ENCODE measurements at places on chromosomes 2 and 18.

- no peak for DNase-seq
Observed at GRCh38 chr2:47336259-47337238, 66.4 kb upstream of the MSH2 start.

DNA sequence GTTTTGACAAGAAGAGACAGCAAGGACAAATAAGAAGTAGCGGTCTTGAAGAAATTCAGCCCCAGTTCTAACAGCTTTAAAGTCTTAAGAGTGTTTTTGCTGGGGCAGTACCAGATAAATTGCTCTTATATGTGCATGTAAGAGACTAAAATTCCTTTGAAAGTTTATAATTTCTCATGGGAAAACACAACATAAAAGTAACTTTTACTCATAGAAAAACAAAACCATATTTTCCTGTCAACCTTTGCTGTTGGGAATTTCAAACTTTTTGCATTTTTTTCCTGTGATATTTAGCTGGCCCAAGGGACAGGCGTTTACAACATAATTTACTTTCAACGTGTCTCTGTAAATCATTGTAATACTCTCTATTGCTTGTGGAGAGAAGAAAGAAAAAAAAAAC lies 767.8 kb upstream of the ZEB2 start:
- DNase-seq = no peak

GRCh38 chr2:229909090-229909489 lies 12.7 kb downstream of the TRIP12 start:
- DNase-seq = no peak

GRCh38 chr2:69744456-69744855 lies 2.5 kb downstream of the ANXA4 start:
- no peak for DNase-seq

- DNase-seq = no peak
Observed at GRCh38 chr2:32958821-32959220, 12.1 kb downstream of the LTBP1 start.

DNA sequence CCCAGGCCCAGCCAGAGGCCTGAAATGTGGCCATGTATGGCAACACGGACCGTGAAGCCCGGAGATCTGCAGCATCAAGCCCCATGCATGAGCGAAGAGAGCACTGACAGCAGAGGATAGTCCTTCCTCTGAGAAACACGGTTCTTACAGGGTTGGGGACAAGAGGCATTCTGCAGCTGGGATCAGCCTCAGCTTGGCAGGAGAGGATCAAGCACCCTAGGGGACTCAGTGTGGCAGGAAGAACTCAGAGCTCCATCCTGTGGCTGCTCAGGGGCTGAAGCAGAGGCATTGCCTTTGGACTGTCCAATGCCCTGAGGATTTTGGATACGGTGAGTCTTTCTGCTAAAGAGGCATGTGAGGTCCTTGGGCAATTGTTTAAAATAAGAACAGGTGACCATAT lies 368.7 kb downstream of the ZNF516 start:
- DNase-seq = no peak

DNA sequence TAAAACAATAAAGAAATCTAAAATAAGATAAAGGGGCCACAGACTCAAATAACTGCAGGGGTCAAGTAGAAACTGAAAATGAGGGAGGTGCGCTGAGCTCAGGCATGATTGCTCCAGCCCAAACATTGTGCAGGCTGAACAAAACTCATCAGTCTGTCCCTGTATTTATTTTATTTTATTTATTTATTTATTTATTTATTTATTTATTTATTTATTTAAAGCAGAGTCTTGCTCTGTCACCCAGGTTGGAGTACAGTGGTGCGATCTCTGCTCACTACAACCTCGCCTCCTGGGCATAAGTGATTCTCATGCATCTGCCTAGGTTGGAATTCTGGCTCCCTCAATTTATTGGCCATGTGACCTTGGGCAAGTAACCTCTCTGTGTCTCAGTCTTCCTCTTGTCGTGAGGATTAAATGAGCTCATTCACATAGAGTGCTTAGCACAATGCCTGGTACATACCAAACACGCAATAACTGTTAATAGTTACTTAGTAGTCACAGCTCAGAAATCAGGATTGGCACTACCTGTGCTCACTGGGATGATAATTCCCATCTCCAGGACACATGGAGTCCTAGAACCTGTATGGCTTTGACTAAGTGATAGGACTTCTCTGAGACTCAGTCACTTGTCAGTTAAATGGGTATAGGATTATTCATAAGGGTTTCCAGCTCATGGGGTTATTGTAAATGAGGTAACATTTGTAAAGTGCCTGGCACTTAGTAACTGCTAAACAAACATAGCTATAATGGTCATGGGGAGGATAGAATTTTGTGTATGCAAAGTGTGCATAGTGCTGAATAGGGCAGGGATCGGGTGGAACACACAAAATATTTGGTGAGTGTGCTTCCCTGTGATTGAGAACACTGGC lies 6.0 kb downstream of the SPEG start:
- DNase-seq = no peak

DNA sequence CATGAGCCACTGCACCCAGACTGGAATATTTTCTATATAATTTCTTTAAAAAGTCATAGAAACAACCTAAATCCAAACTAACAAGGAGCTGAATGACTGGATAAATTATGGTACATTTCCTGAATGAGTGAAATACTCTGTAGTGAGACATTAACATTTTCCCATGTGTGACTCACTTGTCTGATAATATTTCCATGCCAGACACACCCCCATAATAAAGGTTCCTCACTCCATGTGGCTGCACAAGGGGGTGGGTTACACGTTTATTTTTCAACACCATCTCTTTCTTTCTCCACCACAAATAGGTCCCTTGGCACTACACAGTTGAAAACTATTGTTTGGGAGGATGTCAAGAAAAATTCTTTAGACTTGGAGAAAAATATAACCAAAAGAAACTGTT lies 266.3 kb upstream of the LYPD1 start:
- no peak for DNase-seq

GRCh38 chr18:52334896-52335295 lies 5.1 kb upstream of the DCC start:
- no peak for DNase-seq

- no peak for DNase-seq
Observed at GRCh38 chr2:187419808-187420207, 28.2 kb downstream of the CALCRL start.

DNA sequence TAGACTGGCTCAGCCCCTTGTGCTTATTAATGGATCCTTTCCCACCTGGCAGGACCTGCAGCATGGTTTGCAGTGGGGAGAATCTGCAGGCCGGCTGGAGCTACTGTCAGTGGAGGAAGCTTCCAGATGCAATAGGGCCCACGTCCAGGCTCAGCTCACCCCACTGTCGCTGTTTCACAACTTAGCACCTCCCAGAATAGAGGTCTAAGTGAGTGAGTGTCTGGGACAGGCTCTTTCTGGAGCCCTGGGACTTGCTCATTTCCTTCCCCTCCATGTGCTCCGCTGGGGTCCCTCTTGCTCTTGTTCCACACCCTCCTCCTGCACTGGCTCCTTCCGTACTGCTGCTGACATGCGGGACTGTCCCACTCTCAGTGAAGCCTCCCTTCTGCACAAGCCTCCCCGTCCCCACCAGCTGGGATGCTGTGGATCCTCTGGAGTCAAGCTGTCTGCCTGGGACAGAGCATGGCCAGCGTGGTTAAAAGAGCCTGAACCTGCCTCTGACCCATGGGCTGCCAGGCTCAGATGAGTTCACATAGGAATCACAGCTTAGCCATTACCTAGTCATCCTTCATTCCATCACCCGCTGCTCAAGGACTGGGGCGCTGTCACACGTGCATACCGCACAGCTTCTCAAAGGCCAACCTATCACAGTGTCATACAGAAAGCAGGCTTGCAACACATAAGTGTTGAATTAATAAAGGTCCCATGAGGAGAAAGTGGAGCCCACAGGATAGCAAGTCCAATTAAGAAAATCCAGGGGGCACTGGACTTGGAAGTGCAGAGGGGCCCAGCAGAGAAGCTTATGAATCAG lies 135.9 kb downstream of the ACKR3 start:
- DNase-seq = no peak

DNA sequence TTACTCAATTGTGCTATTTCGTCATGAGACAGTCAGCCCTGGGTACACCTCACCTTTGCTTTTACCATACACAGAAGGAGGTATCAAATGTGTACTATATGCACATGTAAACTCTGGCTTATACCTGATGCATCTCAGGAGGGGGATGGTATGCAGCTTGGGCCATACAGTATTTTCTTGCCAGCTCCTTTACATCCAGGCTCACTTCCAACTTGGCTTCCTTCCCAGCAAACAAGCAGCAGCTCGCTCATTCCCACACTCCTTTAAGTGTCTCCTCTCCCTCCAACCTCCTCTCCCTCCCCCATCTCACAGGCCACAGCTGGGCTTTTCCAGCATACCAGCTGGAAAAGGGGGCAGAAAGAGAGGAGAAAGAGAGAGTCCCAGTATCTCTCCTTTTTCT lies 9.6 kb downstream of the MARCHF4 start:
- DNase-seq = no peak

DNA sequence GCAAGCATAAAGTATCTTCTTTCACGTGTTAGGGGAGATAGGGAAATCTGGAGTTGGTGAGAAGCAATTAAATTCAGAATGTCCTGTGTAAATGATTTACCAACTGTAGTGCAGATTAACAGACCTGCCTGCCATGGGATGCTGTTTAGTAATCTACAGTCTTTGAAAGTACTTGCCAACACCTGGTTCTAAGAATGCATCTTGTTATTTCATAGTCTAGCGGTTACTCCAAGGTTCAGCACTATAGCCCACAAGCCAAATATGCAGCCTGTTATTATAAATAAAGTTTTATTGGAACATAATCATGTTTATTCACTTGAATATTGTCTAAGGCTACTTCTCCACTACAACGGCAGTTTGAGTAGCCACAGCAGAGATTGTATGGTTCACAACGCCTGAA lies 100.8 kb downstream of the OSBPL6 start:
- DNase-seq = no peak

DNA sequence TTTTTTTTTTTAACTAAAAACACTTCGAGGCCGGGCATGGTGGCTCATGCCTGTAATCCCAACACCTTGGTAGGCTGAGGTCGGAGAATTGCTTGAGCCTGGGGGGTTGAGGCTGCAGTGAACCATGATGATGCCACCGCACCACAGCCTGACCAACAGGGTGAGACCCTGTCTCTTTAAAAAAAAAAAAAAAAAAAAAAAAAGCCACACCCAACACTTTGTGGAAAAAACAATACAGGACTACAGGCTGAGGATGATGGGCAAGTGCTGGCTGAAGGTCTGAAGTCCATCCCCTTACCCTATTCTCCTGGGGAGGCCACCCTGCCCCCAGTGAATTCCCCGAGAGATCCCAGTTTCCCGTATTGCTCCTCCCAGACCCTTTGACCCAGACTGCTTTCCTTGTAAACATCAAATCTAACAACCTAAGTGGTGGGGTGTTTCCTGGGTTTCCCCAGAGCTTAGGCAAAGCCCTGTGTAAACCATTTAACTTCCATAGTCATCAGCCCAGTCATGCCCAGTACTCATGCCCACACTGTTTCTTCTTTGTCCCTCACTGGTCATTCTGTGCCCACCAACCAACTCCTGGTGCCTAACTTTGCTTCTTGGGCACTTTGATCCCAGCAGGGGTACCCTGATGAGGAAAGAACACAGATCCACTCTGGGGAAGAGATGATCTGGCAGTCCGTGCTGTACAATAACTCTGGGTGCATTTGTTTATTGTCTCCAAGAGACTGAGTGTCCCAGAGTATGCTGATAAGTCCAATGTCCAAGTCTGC lies 5.8 kb upstream of the TMEM37 start:
- DNase-seq = no peak

- DNase-seq = no peak
Observed at GRCh38 chr2:35355056-35355455, 1000.5 kb upstream of the CRIM1 start.

DNA sequence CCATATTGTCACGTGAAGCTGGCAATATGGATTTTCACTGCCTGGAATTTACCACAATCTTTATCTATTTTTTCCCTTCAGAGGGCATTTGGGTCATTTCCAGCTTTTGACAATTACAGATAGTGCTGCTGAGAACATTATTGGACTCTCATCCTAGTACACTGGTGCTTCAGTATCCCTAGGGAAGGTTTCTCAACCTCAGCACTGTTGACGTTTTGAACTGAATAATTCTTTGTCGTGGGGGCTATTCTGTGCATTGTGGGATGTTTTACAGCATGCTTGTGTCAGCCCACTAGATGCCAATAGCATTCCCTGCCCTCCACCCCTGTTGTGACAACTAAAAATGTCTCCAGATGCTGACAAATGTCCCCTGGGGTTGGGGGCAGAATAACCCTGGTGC lies 185.7 kb downstream of the TPGS2 start:
- no peak for DNase-seq

DNA sequence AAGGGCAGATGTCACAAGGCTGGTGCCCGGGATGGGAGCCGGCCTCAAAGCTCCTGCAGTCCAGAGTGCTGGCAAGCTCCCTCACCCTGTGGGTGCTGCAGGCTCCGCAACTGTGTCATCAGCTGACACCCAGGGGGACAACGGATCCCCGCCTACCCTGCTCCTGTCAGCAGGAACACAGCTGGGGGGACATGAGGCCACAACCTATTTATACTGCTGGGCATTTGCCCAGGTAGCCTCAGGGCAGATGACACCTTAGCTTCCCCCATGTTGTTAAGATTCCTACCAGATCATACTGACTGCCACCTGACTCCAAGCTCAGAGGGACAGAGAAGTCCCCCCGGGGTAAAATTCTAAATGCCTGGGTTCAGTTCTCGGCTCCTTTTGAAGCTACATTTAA lies 1.2 kb downstream of the ANKRD23 start:
- DNase-seq = no peak

DNA sequence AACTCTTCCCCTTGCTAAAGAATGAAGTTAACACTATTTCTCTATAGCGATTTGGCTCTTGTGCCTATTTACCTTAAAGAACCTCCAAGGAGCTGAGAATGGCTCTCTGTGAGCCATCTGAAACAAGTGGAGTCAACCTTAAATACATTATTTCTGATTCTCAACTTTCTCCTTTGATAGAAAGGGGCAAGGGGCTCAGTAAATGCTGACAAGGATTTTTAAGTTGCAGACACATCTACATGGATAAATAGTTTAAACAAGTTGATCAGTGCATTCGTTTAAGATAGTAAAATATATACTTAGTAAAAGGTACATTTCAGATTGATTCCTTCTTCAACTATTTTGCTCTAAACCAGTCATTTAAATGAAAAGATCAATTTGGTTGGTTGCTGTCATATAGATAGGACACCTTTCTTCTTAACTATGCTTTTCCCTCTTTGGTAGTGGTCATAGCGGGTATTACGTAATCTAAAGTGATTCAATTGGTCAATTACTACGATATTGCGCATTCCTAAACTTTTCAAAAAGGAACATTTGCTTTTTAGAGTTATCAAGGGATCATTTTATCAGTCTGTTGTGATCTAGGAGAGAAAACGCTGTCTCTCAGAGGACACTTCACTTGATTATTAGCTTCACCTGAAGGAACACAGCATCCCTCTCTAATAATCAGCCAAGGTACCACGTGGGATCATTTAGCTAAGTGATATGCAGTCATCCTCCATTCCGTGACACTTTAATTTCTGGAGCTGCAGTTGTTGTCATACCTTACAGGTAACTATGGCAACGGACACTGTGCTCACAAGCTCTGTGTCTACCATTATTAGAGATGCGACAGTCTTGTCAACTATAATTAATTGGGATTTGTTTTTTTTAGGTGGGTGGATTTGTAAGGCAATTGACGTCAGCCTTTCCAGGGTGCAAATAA lies 50.9 kb upstream of the KCNE4 start:
- no peak for DNase-seq

Data from NCI-H1436 (cell line).